ENCODE measurements at places on chromosomes 7 and 10. TPM values are rescaled to one million over a fixed set of nuclear protein-coding genes. Genes with fewer than 3 reads are reported as not detected.

SPAG6 gene
- total RNA-seq, result not detected

SHTN1 gene
- 0.74 TPM for total RNA-seq

FGFR2 gene
- total RNA-seq, result 0.34 TPM

GHRHR gene
- total RNA-seq, result not detected

RASSF4 gene
- 6.1 TPM for total RNA-seq

LRGUK gene
- not detected for total RNA-seq

Data from bronchus fibroblast of lung (primary cell).